Stimulated activated CD4-positive, alpha-beta T cell treated with anti-CD3 and anti-CD28 coated beads, TNF-alpha, amount 100 ng/mL, for 4 hours (primary cell): ENCODE measurements at places on chromosomes 16 and 17.

DNA sequence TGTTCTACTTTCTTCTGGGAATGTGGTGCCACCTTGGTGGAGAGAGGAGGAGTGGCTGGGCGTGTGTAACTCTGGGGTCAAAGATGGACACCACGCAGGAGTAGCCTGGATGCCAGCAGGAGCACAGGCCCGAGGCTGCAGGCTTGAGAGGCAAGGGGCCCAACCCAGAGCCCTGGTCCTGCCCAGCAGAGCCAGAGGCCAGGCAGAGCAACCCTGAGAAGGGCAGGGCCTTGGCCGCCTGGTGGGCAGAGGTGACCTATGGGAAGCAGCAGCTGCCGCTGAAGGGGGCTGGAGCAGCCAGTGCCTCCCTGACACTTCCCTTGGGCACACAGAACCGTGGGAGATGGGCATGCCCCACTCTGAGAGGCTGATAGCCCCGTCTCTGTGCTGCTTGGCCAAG is 18.0 kb upstream of the CPSF4L start:
- no peak for DNase-seq

DNA sequence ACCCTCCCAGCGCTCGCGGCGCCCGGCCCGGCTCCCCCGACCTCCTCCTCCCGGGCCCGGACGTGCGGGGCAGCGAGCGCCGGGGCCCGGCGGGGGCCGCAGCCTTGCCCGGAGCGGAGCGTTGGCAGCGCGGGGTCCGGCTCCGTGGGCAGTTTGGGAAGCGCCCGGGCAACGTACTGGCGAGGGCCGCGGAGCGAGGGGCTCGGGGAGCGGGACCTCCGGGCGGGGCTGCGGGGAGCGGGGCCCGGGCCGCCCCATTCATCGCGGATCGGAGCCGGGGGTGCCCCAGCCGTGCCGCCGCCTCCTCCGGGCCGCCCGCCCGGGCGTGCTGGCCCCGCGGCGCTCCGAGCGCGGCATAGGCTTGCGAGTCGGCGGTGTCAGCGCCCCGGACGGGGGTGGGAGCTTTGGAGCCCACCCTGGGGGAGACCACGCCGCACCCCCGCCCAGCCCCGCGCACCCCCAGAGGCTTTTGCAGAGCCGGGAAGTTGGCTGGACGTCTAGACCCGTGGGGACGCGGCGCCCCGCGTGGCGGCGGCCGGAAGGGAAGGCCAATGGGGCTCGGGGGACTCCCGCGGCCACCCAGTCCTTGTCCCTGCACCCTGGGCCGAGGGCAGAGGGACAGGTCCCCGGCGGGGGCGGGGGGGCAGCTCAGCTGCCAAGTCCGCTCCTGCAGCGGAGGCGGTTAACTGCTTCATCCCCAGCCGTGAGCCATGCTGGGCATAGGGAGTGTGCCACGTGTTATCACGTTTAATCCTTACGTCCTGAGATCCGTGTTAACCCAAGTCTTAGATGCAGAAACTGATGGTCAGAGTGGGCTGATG is 852 bp downstream of the ZNF469 start:
- no peak for DNase-seq

- DNase-seq = no peak
Observed at GRCh38 chr17:951325-952132, 28.0 kb downstream of the NXN start.

- DNase-seq = no peak
Observed at GRCh38 chr16:27364493-27365141, 37.4 kb upstream of the IL21R start.

- DNase-seq = no peak
Observed at GRCh38 chr17:55420067-55420775, 1.4 kb downstream of the MMD start.

DNA sequence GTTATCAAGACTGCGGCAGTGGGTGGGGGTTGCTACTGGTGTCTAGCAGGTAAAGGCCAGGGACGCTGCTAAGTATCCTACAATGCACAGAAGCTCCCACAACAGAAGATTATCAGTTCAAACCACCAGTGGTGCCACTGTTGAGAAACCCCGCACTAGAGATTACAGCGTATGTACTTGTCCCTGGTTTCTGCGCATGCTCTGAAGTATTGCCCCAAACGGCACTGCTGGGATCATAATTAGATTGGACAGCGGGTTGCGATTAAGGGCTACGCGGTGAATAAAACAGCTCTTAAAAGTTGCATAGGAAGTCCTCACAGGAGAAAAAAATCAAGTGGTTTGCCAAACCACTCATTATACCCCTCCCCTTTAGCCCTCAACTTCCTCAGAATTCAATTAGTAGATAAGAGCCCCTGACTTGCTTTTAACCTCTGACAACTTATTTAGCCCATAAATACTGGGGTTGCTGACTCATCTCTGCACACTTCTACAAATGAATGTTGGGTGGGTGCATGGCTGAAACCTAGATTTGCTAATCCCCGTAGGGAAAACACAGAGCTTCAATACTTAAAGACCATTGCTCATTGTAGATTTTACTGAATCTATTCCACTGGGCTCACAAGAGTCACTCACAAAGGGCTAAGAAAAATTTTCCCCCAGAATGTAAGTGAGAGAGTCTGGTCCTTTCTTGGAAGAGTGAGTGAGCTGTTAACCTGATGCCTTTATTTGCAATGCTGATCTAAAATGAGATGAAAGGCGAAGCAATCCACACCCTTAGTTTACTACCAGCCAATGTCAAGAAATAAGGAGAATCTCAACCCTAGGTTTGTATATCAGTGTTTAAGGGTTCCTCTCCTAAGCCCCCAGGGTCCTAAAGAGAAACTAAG is 91.8 kb downstream of the RGS9 start:
- no peak for DNase-seq

DNA sequence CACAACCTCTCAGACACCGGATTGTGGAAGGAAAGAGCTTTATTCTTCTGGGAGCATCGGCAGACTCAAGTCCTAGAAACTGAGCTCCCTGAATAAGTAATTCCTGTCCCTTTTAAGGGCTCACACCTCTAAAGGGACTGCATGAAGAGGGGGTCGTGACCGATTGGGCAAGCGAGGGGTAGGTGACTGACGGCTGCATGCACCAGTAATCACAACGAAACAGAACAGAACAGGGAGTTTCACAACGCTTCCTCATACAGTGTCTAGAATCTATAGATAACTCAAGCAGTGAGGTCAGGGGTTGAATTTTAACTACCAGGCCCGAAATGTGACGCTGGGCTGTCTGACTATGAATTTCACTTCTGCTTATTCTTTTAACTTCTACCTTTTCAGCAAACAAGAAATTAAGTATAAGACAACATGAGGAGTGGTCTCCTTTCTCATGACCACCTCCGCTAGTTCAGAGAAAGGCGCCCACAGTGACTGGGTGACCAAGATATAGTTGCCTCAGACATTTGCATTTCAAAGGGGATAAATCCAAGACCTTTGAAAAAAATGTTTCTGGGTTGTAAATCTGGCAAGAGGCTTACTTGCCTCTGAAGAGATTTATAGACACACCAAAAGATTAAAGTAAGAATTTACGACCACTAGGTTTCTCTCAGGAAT is 88.4 kb upstream of the ATF7IP2 start:
- no peak for DNase-seq

- no peak for DNase-seq
Observed at GRCh38 chr16:72800524-72801161, 247.3 kb downstream of the ZFHX3 start.

GRCh38 chr16:51095084-51095881 is 55.8 kb downstream of the SALL1 start:
- DNase-seq = no peak

DNA sequence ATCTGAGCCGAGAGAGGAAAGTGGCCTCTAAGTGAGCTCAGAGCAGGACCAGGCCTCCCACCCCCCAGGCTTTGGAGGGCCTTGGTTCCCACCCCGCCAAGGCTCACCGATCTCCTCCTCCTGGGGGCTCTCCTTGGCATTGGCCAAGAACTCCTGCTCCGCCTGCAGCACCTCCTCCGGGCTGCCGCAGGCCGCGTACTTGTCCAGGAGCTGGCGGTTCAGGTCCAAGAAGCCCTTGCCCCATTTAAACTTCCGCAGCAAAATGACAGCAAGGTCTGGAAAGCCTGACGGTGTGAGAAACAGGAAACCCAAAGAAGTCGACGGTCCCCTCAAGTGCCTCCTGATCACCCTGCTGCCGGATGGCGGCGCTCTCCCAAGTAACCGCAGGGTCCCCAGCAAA is 1.7 kb downstream of the TSR3 start:
- no peak for DNase-seq

DNA sequence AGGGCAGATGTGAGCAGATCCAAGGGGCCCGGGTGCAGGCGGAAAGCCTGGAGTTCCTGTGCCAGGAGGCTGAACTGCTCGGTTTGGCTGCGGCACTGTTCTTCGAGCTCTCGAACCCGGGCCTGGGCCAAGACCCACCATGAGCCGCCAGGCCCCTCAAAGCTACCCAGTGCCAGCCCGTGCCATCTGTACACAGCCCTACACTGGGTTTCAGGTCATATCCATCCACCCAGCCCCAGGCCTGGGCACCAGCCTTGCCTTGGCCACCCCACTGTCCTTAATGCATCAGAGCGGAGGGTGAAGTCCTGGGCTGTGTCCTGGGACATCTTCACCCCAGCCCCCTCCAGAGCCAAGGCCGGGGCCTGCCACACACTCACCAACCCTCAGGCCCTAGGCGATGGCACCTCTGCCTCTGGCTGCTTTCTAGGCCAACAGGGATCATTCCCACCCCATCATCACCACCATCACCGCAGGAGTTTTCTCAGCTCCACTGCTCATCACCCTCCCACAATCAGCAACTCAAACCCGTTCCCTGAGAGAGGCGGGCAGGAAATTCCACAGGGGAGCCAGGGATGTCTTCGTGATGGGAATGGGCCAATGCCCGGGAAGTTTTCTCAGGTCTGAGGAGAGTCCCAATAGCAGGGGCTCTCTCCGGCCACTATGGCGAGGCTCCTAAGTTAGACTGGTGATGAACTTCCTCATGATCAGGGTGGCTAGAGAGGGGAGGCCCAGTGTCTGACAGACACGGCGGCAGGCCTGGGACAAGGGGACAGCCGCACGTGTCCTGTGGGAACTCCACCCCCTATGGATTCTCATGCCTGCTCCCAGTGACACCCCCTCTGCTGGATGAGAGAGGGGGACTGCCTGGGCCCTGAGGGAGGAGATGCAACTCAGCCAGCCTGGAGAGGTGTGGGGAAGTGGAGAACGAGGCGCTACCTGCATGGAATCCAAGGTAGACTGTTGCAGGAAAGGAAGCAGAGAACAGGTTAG is 9.1 kb downstream of the TSPOAP1 start:
- DNase-seq = no peak

- DNase-seq = no peak
Observed at GRCh38 chr17:7413346-7413985, 5.8 kb downstream of the NLGN2 start.

GRCh38 chr17:44529864-44530263 is 26.7 kb upstream of the GPATCH8 start:
- DNase-seq = no peak

DNA sequence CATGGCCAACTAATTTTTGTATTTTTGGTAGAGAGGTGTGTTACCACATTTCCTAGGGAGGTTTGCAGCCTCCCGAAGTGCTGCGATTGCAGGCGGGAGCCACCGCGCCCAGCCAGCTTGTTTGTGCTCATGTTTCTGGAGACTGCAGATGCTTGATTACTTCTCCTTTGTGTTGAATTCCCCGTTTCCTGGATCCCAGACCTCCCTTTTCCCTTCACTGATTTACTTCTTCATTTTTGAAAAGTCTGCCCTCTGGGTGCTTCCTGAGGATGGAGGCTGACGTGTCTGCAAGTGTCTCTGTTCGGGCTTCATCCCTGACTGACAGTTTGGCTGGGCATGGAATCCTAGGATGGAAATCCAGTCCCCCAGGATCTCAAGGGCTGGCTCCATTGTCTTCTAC is 7.0 kb upstream of the TRIM47 start:
- DNase-seq = no peak

DNA sequence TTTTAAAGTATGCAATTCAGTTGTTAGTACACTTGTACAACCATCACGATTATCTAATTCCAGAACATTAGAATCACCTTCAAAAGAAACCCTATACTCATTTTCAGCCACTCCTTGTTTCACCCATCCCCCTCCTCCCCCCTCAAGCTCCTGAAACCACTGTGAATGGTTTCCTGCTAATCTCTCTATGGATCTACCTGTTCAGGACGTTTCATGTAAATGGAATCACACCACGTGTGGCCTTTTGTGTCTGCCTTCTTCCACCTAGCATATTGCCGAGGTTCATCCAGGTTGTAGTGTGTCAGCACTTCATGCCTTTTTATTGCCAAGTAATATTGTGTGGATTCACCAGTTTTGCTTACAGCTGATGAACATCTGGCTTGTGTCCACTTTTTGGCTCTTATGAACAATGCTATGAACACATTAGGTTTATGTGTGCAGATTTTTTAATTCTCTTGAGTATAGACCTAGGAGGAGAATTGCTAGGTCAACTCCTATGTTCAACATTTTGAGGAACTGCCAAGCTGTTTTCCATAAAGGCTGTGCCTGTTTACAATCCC is 17.8 kb downstream of the EIF4A3 start:
- DNase-seq = no peak

DNA sequence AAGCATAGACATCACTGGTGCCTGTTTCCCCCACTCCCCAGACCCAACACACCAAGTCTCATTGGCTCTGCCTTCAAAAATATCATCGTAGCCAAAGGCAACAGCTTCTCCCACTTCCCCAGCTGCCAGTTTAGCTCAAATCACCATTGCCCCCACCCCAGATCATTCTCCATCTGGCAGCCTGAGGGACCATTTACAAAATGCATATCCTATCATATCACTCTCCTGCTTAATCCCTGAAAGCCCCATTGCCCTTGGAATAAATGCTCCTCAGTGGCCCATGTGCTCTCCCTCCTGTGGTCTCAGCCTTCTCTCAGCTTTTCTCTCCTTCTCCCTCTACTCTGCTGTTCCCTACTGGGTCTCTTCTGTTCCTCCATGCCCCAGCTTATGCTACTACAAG is 68.3 kb downstream of the CACNG3 start:
- no peak for DNase-seq

GRCh38 chr16:2811703-2812471 is 5.2 kb upstream of the PRSS21 start:
- DNase-seq = no peak

DNA sequence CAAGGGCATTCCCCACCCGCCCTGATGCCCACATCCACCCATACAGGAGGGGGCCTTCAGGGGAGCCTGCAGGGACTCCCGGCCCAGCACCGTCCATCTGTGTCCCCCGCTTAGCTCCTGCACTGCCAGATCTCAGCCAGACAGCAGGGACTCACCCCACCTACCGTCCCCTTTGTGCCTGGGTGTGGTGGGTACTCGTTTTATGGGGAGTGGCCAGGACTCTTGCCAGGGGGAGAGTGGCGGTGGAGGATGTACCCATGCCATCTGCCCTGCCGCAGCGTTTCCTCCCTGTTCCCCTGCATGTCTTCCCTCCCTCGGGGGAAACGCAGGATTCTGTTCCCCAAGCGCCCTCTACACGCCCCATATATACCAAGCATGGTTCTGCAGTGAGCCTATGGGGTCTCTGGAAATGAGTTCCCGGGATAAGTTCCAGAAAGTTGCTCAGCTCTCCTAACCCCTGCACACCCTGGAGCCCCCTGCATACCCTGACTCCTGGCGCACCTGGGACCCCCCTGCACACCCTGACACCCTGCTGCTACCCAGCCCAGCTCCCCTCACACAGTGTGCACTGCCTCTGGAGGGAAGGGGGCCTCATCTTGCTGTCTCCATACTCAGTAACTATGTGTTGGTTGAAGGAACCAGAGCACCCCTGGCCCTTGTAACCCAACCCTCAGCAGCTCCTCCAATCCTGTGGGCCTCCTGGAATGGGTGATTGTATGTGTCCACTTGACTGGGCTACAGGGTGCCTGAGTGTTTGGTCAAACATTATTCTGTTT is 4.2 kb upstream of the MAFG start:
- no peak for DNase-seq
